ENCODE measurements at places on chromosomes 7 and 10. TPM values are rescaled to one million over a fixed set of nuclear protein-coding genes. Genes with fewer than 3 reads are reported as not detected.

GRCh38 chr10:62810156-62810902, 5.8 kb downstream of the ADO start:
- no peak for DNase-seq
- no peaks in the 10 kb centered on the region for H3K36me3 ChIP-seq
- no peak overlapping the region for H3K4me3 ChIP-seq
- H3K27ac ChIP-seq: no peak overlapping the region
- H3K27me3 ChIP-seq: peaks cover 11% of the 10 kb centered on the region

GRCh38 chr7:4822677-4823076, 39.2 kb downstream of the PAPOLB start:
- no peak overlapping the region for H3K27ac ChIP-seq
- H3K4me3 ChIP-seq: no peak overlapping the region
- H3K36me3 ChIP-seq: no peaks in the 10 kb centered on the region

- no peak for DNase-seq
- no peaks in the 10 kb centered on the region for H3K27me3 ChIP-seq
- H3K27ac ChIP-seq: no peak overlapping the region
- H3K36me3 ChIP-seq: no peaks in the 10 kb centered on the region
- no peaks in the 10 kb centered on the region for H3K4me1 ChIP-seq
Observed at GRCh38 chr7:105205592-105206237, 183.0 kb downstream of the SRPK2 start.

DNA sequence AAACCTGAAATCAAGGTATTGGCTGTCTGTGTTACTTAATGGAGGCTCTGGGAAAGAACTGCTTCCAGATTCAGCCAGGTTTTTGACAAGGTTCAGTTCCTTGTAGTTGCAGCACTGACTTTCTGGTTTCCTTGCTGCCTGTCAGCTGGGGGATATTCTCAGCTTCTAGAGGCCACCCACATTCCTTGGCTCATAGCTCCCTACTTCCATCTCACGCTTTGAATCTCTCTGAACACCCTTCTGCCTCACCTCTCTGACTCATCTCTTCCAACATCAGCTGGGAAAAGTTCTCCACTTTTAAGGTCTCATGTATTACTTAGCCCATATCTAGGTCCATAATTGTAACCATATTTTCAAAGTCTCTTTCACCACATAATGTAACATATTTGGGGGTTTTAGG, 22.9 kb upstream of the GPR22 start:
- no peak for DNase-seq
- no peaks in the 10 kb centered on the region for H3K27me3 ChIP-seq
- no peak overlapping the region for H3K4me3 ChIP-seq
- no peaks in the 10 kb centered on the region for H3K36me3 ChIP-seq
- no peak overlapping the region for H3K27ac ChIP-seq

DNA sequence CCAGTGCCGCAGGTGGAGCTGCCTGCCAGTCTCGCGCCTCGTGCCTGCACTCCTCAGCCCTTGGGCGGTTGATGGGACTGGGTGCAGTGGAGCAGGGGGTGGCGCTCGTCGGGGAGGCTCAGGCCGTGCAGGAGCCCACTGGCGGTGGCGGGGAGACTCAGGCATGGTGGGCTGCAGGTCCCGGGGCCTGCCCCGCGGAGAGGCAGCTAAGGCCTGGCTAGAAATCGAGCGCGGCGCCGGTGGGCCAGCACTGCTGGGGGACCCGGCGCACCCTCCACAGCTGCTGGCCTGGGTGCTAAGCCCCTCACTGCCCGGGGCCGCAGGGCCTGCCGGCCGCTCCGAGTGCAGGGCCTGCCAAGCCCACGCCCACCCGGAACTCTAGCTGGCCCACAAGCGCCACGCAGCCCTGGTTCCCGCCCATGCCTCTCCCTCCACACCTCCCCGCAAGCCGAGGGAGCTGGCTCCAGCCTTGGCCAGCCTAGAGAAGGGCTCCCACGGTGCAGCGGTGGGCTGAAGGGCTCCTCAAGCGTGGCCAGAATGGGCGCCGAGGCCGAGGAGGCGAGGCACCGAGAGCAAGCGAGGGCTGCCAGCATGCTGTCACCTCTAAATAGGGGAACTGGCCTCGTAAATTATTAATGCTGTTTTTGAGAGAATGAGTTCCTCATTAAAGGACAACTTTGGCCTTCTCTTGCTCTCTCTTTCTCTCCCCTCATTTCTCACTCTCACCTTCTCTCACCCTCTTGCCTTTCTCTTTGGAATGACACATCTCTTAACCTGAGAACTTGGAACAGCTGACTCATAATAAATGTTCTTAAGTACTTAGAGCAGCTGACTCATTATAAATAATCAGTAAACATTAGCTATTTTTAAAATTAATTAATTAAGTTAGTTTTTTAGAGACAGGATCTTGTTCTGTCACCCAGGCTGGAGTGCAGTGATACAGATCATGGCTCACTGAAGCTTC, 4.9 kb downstream of the ACADSB start:
- peaks cover 7% of the 10 kb centered on the region for H3K4me1 ChIP-seq
- H3K27ac ChIP-seq: no peak overlapping the region
- H3K36me3 ChIP-seq: peaks cover 3% of the 10 kb centered on the region
- no peak for DNase-seq
- no peak overlapping the region for H3K4me3 ChIP-seq

GRCh38 chr7:155299535-155300202, 2.0 kb downstream of the INSIG1 start:
- no peak for DNase-seq
- peak overlapping the region; percentile 85 for H3K27ac ChIP-seq
- no peaks in the 10 kb centered on the region for H3K27me3 ChIP-seq
- peaks cover 25% of the 10 kb centered on the region for H3K4me1 ChIP-seq
- H3K4me3 ChIP-seq: peak overlapping the region; percentile 75

DNA sequence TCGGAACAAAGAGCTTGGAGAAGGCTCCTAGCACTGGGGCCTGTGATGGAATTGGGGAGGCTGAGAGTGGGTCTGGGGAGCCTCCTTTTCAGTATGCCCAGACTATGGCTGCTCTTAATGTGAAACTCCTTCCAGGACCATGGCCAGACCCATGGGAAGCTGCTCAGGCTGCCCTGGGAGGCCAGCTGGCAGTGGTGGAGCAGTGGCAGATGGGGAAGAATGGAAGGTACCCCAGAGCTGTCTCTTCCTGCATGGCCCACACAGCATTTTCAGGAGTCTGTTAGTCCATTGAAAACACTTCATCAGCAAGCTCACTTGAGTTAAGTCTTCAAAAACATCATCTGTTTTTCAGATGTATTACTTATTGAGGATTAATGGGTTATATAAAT, 18.5 kb downstream of the NACAD start:
- H3K27me3 ChIP-seq: no peaks in the 10 kb centered on the region
- DNase-seq: no peak
- no peaks in the 10 kb centered on the region for H3K36me3 ChIP-seq
- no peaks in the 10 kb centered on the region for H3K4me1 ChIP-seq

GRCh38 chr10:125006921-125007426, 65.1 kb downstream of the ZRANB1 start:
- no peak overlapping the region for H3K4me3 ChIP-seq
- no peak overlapping the region for H3K27ac ChIP-seq
- no peaks in the 10 kb centered on the region for H3K27me3 ChIP-seq
- H3K4me1 ChIP-seq: no peaks in the 10 kb centered on the region
- no peaks in the 10 kb centered on the region for H3K36me3 ChIP-seq

DNA sequence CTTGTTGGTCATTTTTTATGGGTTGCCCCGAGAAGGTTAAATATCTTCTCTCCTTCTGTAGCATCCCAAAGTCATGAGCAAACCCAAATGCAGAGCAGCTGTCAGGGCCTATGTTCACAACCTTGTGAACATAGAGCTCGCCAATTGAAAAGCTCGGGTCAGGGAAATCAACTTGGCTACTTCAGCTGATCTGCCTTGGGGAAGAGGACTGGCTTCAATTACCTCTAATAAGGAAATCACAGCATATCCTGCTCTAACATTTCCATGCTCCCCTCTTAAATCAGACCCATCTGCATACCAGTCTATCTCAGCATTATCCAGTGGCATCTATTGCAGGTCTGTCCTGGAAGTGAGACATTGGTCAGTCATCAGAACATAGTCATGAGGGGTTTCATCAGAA, 105.6 kb downstream of the ANKRD26 start:
- H3K36me3 ChIP-seq: no peaks in the 10 kb centered on the region
- H3K27me3 ChIP-seq: no peaks in the 10 kb centered on the region
- H3K4me3 ChIP-seq: no peak overlapping the region
- DNase-seq: no peak

GRCh38 chr7:113100121-113100603, 13.5 kb upstream of the GPR85 start:
- no peaks in the 10 kb centered on the region for H3K4me1 ChIP-seq
- no peaks in the 10 kb centered on the region for H3K27me3 ChIP-seq
- no peaks in the 10 kb centered on the region for H3K36me3 ChIP-seq
- no peak for DNase-seq

- H3K4me1 ChIP-seq: no peaks in the 10 kb centered on the region
- DNase-seq: no peak
- H3K36me3 ChIP-seq: no peaks in the 10 kb centered on the region
- no peak overlapping the region for H3K4me3 ChIP-seq
- H3K27me3 ChIP-seq: peaks cover 3% of the 10 kb centered on the region
Observed at GRCh38 chr7:158574308-158575036, 13.2 kb downstream of the PTPRN2 start.

DNA sequence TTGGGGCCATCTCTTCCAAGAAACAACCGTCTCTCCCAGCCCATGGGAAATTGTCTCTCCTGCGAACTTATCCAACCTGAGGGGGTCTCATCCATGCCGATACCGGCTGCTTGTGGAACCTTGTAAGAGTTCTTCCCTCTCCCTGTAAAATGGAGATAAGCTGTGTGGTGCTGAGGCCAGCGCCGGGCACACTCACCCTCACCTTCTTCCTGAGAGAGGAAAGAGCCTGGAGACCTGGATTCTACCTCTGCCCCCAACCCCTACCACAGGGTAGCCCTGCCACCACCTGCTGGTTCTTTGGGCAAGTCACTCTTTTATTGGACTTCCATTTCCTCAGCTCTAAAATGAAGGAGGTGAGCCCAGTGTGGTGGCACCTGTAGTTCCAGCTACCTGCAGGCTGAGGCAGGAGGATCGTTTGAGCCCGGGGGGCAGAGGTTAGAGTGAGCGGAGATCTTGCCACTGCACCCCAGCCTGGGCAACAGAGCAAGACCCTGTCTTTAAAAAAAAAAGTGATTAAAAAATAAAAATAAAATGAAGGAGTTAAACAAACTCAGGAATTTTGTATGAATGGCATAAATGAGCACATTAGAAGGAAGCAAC, 38.4 kb upstream of the PSAP start:
- peak overlapping the region; percentile 95 for H3K27ac ChIP-seq
- DNase-seq: no peak
- H3K4me3 ChIP-seq: peak overlapping the region; percentile 59
- no peaks in the 10 kb centered on the region for H3K36me3 ChIP-seq
- peaks cover 51% of the 10 kb centered on the region for H3K4me1 ChIP-seq

DNA sequence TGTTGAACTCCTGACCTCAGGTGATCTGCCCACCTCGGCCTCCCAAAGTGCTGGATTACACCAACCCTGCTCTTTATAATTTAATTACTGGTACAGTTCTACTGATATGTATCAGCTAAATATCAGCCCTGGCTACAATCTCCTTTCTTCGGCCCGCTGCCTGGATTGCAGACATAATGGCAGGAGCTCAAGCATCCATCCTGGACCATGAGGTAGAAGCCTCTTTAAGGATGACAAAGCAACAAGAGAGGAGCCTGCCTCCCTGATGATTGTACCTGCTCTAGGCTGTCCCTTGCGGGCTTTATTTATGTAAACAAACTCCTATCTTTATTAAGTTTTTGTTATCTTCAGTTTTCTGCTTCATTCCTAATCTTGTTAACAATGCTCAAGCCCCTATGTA, 5.6 kb upstream of the PSAP start:
- no peaks in the 10 kb centered on the region for H3K36me3 ChIP-seq
- H3K4me3 ChIP-seq: no peak overlapping the region
- peak overlapping the region; percentile 98 for H3K27ac ChIP-seq
- H3K27me3 ChIP-seq: no peaks in the 10 kb centered on the region
- DNase-seq: no peak

- H3K4me3 ChIP-seq: no peak overlapping the region
- DNase-seq: no peak
- H3K27ac ChIP-seq: peak overlapping the region; percentile 55
- H3K36me3 ChIP-seq: no peaks in the 10 kb centered on the region
- no peaks in the 10 kb centered on the region for H3K27me3 ChIP-seq
Observed at GRCh38 chr10:122029499-122030199, 40.7 kb downstream of the TACC2 start.

GRCh38 chr10:7153750-7154149, 257.1 kb downstream of the SFMBT2 start:
- no peaks in the 10 kb centered on the region for H3K4me1 ChIP-seq
- no peak overlapping the region for H3K27ac ChIP-seq
- no peak overlapping the region for H3K4me3 ChIP-seq
- DNase-seq: no peak
- H3K36me3 ChIP-seq: no peaks in the 10 kb centered on the region

DNA sequence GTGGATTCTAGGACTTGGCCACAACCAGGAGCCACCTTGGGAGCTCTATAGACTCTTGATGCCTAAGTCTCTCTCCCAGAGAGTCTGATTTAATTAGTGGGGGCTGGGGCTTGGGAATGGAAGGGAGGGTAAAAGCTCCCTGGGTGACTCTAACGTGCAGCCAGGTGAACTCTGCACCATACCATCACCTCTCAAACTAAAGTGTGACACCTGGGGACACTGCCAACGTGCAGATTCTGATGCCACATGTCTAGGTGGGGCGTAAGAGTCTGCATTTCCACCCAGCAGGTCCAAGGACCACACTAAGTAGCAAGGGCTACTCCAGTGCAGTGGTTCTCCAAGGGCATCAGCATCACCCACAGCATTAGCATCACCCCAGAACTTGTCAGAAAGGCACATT, 28.3 kb downstream of the LRRC20 start:
- H3K27ac ChIP-seq: no peak overlapping the region
- no peaks in the 10 kb centered on the region for H3K27me3 ChIP-seq
- H3K4me1 ChIP-seq: peaks cover 9% of the 10 kb centered on the region
- no peaks in the 10 kb centered on the region for H3K36me3 ChIP-seq
- H3K4me3 ChIP-seq: no peak overlapping the region

DNA sequence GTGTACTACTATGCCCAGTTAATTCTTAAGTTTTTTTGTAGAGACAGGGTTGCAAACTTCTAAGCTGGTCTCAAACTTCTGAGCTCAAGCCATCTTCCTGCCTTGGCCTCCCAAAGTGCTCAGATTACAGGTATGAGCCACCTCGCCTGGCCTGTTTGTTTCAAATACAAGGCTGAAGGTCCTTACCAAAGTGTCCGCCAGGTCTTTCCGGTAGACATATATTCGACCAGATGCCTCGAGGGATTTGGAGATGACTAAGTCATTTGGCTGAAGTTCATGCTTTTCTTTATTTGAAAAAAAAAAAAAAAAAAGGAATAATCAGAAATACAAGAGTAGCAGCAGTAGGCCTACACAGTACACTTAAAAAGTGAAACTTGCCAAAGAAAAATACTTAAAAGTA, 204.5 kb upstream of the CDCA7L start:
- H3K36me3 ChIP-seq: no peaks in the 10 kb centered on the region
- no peaks in the 10 kb centered on the region for H3K4me1 ChIP-seq
- H3K27ac ChIP-seq: no peak overlapping the region
- DNase-seq: no peak
- H3K27me3 ChIP-seq: no peaks in the 10 kb centered on the region
- no peak overlapping the region for H3K4me3 ChIP-seq

The CYP17A1 gene
- total RNA-seq: 2.1 TPM

The CLDN4 gene
- total RNA-seq: 295 TPM

The PNLIPRP3 gene
- not detected for total RNA-seq

The PLEKHS1 gene
- total RNA-seq: 0.21 TPM

The AFAP1L2 gene
- 170 TPM for total RNA-seq

The LIPN gene
- total RNA-seq: not detected

The ZPBP gene
- total RNA-seq: not detected

The C1QL3 gene
- not detected for total RNA-seq

The NRCAM gene
- 0.21 TPM for total RNA-seq

The DDX50 gene
- 46.9 TPM for total RNA-seq

The DNAH11 gene
- total RNA-seq: 0.15 TPM

Measured in Panc1 (cell line).